Right kidney (tissue), 9 donors: ENCODE measurements at places on chromosomes 2 and 18.

GRCh38 chr2:191405546-191405945 is 160.3 kb downstream of the MYO1B start:
- no peak for DNase-seq

- no peak for DNase-seq
Observed at GRCh38 chr18:50578030-50578429, 18.1 kb downstream of the MAPK4 start.

- no peak for DNase-seq
Observed at GRCh38 chr2:37786854-37787253, 115.4 kb upstream of the CDC42EP3 start.

- no peak for DNase-seq
Observed at GRCh38 chr2:3490191-3491170, 28.9 kb downstream of the ADI1 start.

- DNase-seq: no peak
Observed at GRCh38 chr18:56381196-56381595, 257.2 kb downstream of the TXNL1 start.

DNA sequence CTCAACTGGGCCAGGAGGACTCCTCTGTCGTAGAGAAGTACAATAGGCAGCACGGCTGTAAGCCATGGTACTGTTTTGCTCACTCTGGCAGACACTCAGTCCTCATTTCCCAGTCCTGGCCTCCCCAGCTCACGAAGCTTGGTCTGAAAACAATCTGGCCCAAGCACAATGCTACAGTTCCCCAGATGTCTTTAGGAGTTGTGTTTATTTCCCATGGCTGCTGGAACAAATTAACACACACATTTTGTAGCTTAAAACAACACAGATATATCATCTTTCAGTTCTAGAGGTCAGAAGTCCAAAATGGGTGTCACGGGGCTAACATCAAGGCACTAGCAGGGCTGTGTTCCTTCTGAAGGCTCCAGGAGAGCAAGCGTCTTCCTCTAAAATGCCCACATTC is 13.0 kb downstream of the FABP1 start:
- DNase-seq: no peak

- no peak for DNase-seq
Observed at GRCh38 chr18:69400976-69401225, 213 bp downstream of the DOK6 start.

GRCh38 chr2:159462201-159462785 is 154.1 kb downstream of the BAZ2B start:
- DNase-seq: no peak

DNA sequence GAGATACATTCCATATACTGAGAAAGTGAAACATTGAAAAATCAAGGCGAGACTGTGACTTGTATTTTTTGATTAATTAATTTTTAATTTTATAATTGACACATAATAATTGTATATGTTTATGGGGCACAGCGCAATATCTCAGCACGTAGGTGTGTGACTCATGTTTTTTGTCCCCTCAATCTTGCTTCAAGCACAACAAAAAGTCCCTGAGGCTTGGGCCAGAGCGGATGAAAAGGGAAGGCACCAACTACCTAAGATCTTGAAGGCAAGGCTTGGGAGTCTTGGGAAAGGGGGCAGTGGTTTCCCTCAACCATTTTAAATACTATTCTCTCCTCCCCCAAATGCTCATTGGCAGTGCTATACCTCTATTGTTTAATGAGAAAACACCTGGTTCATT is 9.9 kb downstream of the SGPP2 start:
- DNase-seq: no peak

GRCh38 chr2:228048838-228049490 is 132.5 kb downstream of the SPHKAP start:
- DNase-seq: no peak
